Aorta (tissue), 5 donors: ENCODE measurements at places on chromosomes 3 and 15. TPM values are rescaled to one million over a fixed set of nuclear protein-coding genes. Genes with fewer than 3 reads are reported as not detected.

DNA sequence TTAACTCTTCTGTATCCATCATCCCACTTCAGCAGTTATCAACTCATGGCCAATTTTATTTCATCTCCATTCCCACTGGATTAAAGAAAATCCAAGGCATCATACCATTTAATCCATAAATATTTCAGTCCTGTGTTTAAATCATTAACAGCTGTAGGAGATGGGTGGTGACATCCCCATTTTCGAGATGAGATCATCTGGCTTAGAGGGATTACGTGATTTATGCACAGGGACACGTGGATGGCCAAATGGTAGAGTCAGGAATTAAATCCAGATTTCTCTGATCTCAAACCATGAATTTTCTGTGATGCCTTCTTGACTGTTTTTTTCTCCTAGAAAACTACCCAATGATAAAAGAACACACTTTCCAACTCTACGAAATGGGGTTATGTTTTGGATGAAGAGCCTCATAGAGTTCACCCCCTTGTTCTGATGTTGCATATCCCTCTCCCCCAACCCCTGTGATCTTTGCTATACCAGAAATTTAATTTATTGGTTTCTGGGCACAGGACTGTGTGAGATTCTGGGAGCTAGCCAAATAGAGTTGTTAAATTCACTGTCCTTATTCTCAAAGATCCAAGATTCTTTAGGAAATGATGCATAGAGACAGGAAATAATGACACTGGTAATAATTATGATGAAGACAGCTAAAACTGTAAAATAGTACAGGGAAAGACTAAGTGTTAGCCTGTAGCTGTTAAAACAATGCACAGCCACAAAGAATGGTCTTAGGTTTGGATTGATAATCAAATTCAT is 7.4 kb downstream of the ZNF589 start:
- DNase-seq: no peak

DNA sequence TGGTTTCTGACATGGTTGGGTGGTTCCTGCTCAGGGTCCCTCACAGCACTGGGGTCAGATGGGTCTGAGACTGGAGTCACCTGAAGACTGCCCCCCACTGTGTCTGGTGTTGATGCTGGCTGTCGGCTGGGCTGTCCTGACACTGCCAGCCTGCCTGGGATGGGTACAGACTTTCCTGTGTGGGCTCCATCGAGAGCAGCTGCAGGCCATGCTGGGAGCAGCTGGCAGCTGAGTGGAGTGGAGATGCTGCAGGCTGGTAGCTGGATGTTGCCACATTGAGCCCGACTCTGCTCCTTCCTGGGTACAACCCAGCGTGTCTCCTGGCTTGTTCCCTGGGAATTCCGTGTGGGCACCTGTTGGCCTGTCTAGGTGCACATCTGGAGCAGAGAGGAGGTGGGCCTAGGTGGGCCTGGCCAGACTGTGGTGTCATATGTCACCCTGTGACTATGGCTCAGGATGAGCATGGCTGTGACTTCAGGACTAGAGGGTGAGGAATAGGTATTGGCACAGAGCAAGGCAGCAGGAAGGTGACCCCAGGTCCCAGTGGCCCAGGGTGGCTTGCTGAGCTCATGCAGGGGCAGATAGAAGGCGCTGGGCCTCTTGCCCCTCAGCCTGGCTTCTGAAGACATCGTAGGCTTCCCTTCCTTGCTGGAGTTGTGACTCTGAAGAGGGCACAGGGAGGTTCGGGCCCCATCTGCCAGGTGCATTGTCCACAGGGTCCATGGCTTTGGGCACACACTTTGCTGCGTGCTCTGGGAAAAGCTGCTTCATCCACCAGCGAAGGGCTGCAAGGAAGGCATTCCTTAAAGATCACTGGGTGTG is 40.0 kb upstream of the PRR23E start:
- DNase-seq: peak; percentile 66

- no peak for DNase-seq
These were observed 46.2 kb downstream of the ZPLD1 start for GRCh38 chr3:102481050-102481449.

- no peak for DNase-seq
These were observed 1.3 kb downstream of the DENND4A start for GRCh38 chr15:65790694-65791334.

GRCh38 chr3:195040773-195041520 is 230.0 kb downstream of the XXYLT1 start:
- no peak for DNase-seq

GRCh38 chr3:9201266-9201665 is 48.2 kb downstream of the SRGAP3 start:
- DNase-seq: no peak

DNA sequence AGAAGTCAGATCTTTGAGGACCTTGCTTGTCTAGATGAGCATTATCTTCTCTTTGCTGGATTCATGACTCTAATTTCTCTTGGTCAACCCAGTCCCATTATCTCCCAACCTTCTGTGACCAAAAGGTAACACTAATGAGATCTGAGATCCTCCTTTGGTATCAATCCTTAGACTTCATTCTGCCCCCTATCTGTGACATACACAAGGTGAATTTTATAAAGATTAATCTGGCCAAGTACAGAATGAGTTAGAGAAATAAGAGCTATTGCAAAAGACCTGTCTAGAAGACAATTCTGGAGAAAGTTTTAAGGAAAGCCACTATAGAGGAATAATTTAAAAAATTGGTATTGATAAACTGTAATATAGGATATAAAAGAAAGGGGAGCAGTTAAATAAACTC is 113.8 kb upstream of the KCNMB2 start:
- no peak for DNase-seq

DNA sequence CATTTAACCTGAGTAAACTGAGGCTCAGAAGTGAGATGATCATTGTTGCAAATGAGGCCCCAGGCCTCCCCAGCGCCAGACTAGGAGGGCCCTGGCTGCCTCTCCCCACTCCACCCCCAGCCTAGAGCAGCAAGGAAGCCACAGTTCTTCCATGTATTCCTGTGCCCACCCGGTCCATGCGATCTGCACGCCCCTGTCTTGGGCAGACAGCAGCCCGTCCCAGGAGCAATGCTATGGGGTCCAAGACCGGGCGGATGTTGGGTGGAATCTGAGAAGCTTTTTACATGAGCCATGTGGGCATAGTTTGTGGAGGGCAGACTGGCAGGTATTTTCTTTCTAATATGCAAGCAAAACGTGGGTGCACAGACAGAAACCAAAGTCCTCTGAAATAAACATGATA is 15.1 kb downstream of the SH2D7 start:
- DNase-seq: peak; percentile 23

GRCh38 chr3:177212278-177212610 is 15.0 kb upstream of the TBL1XR1 start:
- DNase-seq: no peak

GRK7 gene
- polyA plus RNA-seq: not detected

NIT2 gene
- polyA plus RNA-seq: 58.7 TPM
